Myocyte (in vitro differentiated cells): ENCODE measurements at places on chromosomes 2 and 18.

- DNase-seq: no peak
Measured at GRCh38 chr2:136357007-136357380, 239.0 kb upstream of the CXCR4 start.

- DNase-seq: peak; percentile 86
Measured at GRCh38 chr2:157874997-157875640, 1.0 kb downstream of the ACVR1 start.

- DNase-seq: peak; percentile 42
Measured at GRCh38 chr2:207467716-207468347, 61.9 kb upstream of the CREB1 start.

DNA sequence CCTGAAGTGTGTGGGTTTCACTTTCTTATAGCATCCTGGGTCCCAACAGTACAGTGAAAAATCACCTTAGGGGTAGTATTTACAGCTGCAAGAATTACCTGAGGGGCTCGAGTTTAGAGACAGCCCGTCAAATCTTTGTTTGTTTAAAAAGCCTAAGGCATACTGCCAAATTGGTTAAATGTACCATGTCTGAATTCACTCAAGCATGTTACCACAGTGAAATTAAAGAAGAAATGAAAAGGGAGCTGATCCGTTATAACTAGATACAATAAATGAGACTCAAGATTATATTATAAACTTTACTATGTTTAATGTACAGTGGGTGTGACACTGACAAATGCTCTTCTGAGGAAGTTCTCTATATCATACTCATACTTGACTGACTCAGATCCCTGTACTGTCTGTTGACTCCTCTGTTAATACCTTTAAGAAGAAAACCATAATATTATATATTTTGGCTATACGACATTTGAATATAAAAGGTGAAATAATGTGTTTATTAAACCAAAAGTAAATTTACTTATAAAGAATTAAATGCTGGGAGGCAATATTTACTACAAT, 107.3 kb downstream of the TMEFF2 start:
- no peak for DNase-seq

GRCh38 chr2:177651833-177652232, 259.3 kb downstream of the AGPS start:
- DNase-seq: no peak

DNA sequence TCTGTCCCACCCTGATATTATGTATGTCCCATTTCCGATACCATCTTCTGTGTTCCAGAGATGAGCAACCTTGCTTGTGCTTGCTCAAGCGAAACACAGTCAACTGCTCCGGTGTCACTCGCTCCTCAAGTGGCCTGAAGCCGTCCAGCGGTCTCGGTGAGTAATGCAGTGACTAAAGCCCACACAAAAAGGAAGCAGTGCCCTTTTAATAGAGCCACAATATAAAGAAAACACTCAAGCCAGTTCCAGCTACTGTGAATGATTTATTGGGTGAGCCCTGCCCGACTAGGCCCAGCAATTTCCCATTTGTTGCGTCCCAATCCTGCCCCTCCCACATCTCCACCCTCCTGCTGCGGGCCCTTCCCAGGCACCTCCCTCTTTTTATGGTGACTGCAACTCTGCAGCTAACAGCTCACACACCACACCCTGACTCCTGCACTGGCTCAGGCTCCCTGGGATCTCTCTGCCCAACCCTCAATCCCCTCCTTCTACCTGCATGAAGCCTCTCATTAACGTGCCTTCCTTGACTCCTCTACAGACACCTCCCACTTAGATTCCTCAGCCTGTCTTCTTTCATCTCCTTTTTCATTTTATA, 44.2 kb upstream of the DSC1 start:
- no peak for DNase-seq

DNA sequence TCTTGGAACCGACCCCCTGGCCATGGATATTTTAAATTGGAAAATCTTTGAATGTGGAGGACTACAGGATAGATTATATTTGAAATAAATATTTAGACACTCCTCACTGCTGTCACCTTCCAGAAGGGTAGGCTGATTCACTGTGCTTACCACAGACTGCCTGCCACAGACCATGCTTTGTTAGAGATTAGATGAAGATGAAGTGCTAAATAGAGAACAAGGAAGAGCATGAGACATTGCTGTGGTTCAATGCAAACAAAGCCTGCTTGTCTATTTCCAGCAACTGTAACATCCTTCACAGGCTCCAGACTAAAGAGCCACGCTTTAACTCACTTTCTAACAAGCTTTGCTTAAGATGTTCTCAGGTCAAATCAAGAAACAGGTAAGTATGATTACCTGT, 81.0 kb upstream of the TMEM17 start:
- peak; percentile 84 for DNase-seq
